ENCODE measurements at places on chromosomes 7 and 10. TPM values are rescaled to one million over a fixed set of nuclear protein-coding genes. Genes with fewer than 3 reads are reported as not detected.

The ADRB1 gene
- total RNA-seq: not detected

The LBX1 gene
- total RNA-seq: 16.7 TPM

The OPALIN gene
- total RNA-seq: not detected

The A1CF gene
- 0.22 TPM for total RNA-seq

The RET gene
- total RNA-seq: 1.1 TPM

The VGF gene
- 1.1 TPM for total RNA-seq

The OR9A2 gene
- total RNA-seq: not detected

The TRAPPC14 gene
- total RNA-seq: 15.0 TPM

The GNAT3 gene
- 0.25 TPM for total RNA-seq

The PLAC9 gene
- 1.2 TPM for total RNA-seq

The FRAT2 gene
- total RNA-seq: 13.7 TPM

The C7orf33 gene
- total RNA-seq: not detected

The HECW1 gene
- total RNA-seq: 10.4 TPM

The IL15RA gene
- 0.38 TPM for total RNA-seq

The RALA gene
- 58.0 TPM for total RNA-seq

The CYP26C1 gene
- 0.07 TPM for total RNA-seq

The RTKN2 gene
- 3.9 TPM for total RNA-seq

The AKR1C2 gene
- total RNA-seq: 50.8 TPM

The LRRD1 gene
- 0.10 TPM for total RNA-seq

The C10orf90 gene
- total RNA-seq: 0.13 TPM

The SGCE gene
- 1.6 TPM for total RNA-seq

The THSD7A gene
- 10.2 TPM for total RNA-seq

The ACBD7 gene
- total RNA-seq: 2.9 TPM

The KLF14 gene
- total RNA-seq: 0.30 TPM

The GSTO2 gene
- 1.1 TPM for total RNA-seq

The ELFN1 gene
- total RNA-seq: 9.7 TPM

The OR2A1 gene
- 0.46 TPM for total RNA-seq

The ADAM12 gene
- total RNA-seq: 1.5 TPM

The TCAF2 gene
- total RNA-seq: 1.9 TPM

The SORCS3 gene
- total RNA-seq: 14.9 TPM

The FOXI2 gene
- total RNA-seq: 0.29 TPM

The SFMBT2 gene
- 10.9 TPM for total RNA-seq

The FAM237B gene
- 0.19 TPM for total RNA-seq

The SYNPO2L gene
- 0.31 TPM for total RNA-seq

The CALY gene
- 4.5 TPM for total RNA-seq

The PTER gene
- 2.9 TPM for total RNA-seq

The EGR2 gene
- 0.82 TPM for total RNA-seq

The FEZF1 gene
- total RNA-seq: not detected

The RNF133 gene
- 1.4 TPM for total RNA-seq

The UNCX gene
- not detected for total RNA-seq

The SVIL gene
- 21.1 TPM for total RNA-seq

The SPDYE8 gene
- total RNA-seq: 0.33 TPM

The SPDYE1 gene
- 0.38 TPM for total RNA-seq

The NOS3 gene
- 0.50 TPM for total RNA-seq

The PKD2L1 gene
- not detected for total RNA-seq

The VSTM4 gene
- 2.7 TPM for total RNA-seq

The IGFBP3 gene
- 3.5 TPM for total RNA-seq

The CDK6 gene
- total RNA-seq: 43.1 TPM

The TLX1 gene
- total RNA-seq: 1.0 TPM

The CFTR gene
- total RNA-seq: 0.96 TPM

The WDR91 gene
- total RNA-seq: 10.6 TPM

The CDH23 gene
- 3.4 TPM for total RNA-seq

The UMAD1 gene
- 9.3 TPM for total RNA-seq

The ABLIM1 gene
- 16.3 TPM for total RNA-seq

The FAM25G gene
- not detected for total RNA-seq

The ASB10 gene
- 0.46 TPM for total RNA-seq

The AS3MT gene
- 0.41 TPM for total RNA-seq

The POLL gene
- 15.7 TPM for total RNA-seq

The ARHGEF5 gene
- total RNA-seq: 0.31 TPM

All from motor neuron (in vitro differentiated cells).